ENCODE measurements at places on chromosomes 4 and X.
A peak's percentile ranks its signal among the peaks of the same experiment; 100 is the strongest.

DNA sequence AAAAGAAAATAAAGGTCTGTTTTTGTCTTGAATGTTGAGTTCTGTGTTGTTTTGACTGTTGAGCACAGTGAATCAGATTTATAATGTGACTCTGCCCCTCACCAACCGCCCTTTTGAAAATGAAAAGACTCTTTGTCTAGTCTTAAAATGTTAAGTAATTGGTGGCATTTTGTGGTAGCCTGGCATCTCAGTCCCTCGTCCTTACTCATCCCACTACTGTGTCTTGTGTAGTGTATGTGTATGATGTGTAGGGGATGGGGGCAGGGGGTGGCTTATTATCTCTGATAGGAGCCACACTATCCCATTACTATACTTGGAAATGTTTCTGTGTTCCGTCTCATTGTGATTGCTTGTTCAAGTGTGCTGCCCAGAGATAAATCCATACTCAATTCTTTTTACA is 12.2 kb downstream of the KLHL34 start:
- DNase-seq = no peak

- DNase-seq = no peak
Observed at GRCh38 chr4:17230727-17231126, 281.2 kb downstream of the QDPR start.

DNA sequence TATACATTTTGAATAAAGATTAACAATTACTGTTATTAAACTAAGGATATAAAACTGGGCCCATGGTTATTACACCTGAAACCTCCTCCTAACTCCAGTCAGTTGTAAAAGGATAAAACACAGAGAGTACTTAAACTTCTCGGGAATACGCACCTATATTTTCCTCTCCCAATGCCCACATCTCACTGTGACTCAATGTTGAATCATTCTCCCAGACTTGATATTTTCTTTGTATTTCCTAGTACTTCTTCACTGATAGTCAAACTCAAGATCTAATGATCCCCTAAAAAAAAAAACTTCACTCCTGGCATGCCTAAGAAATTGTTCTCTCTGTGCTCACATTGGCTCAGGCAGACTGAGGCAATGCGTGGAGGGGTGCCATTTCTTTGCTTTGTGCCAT is 212.5 kb upstream of the DKK2 start:
- DNase-seq = no peak

- DNase-seq = no peak
Observed at GRCh38 chr4:128349921-128350320, 62.3 kb upstream of the PGRMC2 start.

GRCh38 chr4:177287255-177287654 is 22.4 kb upstream of the NEIL3 start:
- no peak for DNase-seq

- DNase-seq = no peak
Observed at GRCh38 chrX:617401-617800, 13.2 kb upstream of the SHOX start.

GRCh38 chrX:108541286-108541685 is 101.6 kb downstream of the COL4A5 start:
- DNase-seq = no peak

DNA sequence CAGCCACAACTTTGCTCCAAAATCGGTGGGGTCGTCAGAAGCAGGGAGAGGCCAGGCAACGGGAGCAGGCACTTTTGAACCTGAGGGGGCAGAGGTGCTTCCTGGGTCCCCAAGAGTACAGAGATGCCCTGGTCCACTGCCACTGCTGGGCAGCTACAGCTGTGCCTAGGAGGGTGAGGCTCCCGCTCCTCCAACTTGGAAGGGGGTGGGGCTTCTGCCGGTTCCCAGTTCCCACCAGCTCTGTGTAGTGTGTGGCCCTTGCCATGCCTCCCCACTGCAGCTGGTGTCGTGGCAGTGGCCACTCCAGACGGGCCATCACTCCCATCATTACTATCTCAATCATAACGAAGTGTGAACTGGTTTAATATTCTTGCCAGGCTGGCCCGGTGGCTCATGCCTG is 1496.3 kb downstream of the PCDH7 start:
- no peak for DNase-seq

GRCh38 chr4:53693408-53693807 is 102.1 kb upstream of the LNX1 start:
- no peak for DNase-seq

DNA sequence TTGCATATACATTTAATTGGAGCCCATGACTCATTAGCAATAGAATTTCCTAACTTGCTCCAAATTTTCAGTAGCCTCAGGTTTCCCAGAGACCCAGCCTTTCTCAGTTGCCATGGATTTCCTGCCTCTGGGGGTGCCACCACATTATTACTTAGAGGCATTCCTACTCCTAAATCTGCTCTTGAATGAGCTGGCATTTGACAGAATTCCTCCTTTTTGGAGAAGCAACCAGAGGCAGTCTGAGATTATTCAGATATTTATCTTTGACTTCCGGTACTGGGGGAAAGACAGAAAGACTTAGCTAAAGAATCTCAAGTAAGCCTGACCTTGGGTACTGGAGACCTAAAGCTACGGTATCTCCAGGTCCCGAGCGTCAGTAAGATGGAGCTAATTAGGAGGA is 76.3 kb downstream of the DCHS2 start:
- DNase-seq = no peak

- DNase-seq = peak; percentile 69
Observed at GRCh38 chrX:130171446-130172126, at the start of gene RAB33A. Gene RAB33A (plus strand): TSS chrX:130171962. CDS start chrX:130172063, 101 bp downstream.

- DNase-seq = no peak
Observed at GRCh38 chrX:124401696-124402095, 55.3 kb downstream of the SH2D1A start.

DNA sequence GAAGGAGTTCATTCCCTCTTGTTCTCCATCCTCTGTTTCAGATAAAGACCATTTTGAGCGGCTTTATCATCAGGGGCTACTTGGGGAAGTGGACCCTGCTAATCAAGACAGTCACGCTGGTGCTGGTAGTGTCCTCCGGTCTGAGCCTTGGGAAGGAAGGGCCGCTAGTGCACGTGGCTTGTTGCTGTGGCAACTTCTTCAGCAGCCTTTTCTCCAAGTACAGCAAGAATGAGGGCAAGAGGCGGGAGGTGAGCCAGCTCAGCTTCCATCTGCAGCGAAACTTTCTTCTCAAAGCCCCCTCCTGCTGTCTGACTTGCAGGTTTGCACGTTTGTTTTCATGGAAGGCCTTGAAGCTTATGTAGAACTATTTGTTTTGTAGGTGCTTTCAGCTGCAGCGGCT is 49.5 kb downstream of the CLCN4 start:
- DNase-seq = no peak

GRCh38 chr4:145170223-145170622 is 10.2 kb downstream of the OTUD4 start:
- DNase-seq = no peak

DNA sequence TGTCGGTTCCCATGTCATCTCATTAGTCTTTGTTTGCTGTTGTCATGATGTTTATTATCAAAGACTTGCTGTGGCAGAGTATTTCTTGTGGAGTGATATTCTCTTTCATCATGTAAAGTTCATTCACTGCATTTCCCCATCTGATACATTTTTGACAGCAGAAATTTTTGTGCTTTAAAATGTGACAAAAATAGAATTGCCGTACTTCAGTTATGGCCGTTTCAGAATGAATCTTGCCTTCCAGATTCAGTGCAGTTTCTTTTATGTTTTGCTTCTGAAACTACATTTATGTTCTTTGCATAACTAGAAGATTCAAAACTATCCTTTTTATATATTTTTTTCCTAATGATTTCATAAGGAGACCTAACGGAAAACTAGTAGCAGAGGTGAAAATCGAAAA is 10.0 kb downstream of the CSTF2 start:
- DNase-seq = no peak

- DNase-seq = no peak
Observed at GRCh38 chrX:21996872-21997455, 35.2 kb upstream of the PHEX start.

DNA sequence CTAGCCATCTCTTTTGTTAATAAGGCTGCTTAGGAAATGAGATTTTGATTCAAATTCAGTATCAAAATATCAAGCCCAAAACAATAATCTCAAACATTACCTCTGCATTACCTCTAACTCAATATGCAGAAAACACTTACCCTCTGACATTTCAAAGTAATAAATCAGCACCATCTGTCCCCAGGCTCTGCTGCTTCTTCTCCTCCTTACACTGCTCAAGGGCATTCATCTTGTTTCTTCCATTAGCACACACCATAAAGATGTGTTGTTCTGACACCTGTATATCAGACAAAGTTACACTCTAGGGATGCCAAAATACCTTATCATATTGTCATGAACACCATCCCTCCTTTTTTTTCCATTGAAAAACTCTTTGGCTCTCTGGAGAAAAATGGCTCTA is 1630.3 kb downstream of the RPA4 start:
- DNase-seq = no peak

GRCh38 chr4:5021546-5021945 is 2.3 kb upstream of the CYTL1 start:
- no peak for DNase-seq

DNA sequence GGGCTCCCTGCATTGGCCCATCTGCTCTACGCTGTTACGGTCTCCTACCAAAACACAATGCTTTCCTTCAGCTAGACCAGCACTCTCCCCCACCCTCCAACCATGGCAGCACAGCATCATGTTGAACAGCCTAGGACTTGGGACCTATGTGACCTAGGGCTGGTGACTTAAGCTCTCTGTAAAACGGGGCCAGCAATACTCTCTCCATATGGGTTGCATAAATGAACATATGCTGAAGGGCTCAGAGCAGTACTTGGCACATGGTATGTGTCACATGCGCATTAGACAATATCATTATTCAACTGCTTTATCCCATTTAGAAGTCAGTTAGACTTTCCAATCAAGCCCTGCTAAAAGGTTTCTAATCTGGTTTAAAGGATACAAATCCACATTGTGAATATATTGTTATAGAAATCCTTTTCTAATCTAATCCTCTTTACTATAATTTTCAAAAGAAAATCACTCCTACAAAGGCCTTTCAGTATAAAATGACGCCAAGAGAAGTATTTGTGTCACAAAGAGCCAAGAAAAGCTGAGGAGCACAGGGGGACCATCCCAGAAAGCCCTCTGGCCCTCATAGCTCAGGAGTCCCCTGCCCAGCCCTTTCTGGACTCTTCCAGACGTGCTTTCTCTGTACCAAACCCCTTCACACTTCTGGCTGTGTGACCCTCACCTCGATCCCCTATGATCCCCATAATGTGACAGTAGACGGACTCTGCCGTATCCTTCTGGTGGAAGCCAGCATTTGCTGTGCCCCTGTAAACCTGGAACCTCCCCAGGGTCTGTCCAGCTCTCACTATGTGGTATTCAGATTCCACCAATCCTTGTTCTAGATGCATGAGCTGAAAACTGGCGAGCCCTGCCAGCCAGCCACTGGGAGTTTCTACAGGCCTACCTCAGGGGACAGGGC is 42.3 kb downstream of the NSG1 start:
- no peak for DNase-seq

- DNase-seq = no peak
Observed at GRCh38 chr4:26584725-26585124, 841 bp downstream of the TBC1D19 start.

- DNase-seq = no peak
Observed at GRCh38 chr4:53281438-53281837, 84.4 kb downstream of the SCFD2 start.

DNA sequence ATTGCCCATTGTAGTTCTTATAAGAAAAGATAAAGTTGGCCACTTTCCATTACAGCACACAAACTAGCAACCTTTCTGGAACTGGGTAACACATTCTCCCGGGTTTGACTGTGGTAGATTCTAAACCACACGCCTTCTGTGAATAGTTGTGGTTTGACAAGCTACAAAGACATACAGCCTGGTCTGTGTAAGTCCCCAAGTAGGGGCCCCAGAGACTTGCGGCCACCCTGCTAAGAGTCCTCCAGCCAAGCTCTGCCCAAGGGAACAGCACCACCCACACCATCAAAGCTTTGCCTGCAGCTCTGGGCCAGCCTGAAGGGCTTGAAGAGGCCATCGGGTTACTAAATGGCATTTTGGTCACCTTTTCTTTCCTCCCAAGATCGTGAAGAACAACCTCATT is 203.4 kb downstream of the MAML3 start:
- DNase-seq = no peak

DNA sequence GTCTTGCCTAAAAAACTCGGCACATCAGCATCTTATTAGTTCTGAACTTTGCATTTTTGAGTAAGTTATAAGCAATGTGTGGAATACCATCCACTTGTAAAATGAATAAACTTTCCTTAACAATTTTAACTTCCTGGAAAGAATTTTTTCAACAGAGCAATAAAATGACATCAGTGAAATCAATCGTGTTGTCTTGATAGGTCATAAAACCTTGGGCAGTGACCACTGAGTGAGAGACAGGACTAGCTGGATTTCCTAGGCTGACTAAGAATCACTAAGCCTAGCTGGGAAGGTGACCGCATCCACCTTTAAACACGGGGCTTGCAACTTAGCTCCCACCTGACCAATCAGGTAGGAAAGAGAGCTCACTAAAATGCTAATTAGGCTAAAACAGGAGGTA is 403.0 kb upstream of the CNKSR2 start:
- no peak for DNase-seq

DNA sequence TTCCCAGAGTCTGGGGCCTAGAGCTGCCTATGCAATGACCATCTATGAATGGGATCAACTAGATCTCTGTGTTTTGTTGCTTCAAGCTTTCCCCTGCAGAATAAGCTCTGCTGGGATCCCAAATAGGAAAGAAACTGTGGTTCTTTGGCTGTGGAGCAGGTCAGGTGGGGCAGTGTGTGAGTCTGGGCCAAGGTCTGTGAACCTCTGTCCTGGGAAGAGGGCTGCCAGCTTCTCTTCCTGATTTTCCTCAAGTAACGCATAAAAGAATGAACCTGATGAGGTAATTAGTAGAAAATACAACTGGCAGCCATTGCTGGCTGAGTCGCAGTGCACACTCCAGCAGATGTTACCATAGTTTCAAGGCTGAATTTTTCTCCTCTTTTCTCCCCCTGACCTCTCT is 4.6 kb upstream of the PIN4 start:
- no peak for DNase-seq

DNA sequence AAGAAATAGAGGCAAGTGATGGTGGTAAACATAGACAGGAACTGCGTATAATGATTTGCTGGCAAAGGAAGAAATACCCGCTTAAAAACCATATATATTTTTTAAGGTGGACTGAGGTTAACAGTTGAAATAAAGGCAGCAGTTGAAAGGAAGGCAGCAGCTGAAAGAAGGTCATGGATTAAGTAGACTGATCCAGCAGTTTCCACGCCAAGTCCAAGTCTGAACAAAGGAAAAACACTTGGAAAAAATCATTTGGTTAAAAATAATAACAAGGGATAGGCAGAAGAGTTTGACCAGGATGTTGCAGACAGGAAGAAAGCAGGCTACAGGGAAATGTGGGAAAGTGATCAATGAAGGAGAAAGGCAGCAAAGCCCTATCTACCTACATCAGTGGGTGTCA is 93.6 kb downstream of the AMELX start:
- no peak for DNase-seq

GRCh38 chrX:88425739-88426138 is 321.3 kb upstream of the CPXCR1 start:
- peak; percentile 0 for DNase-seq

Data from amygdala (tissue), 56 donors.